Nephron progenitor cell (in vitro differentiated cells): ENCODE measurements at places on chromosomes 7 and 10.
A peak's percentile ranks its signal among the peaks of the same experiment; 100 is the strongest.

- peak; percentile 20 for DNase-seq
Measured at GRCh38 chr7:41942468-41943093, 239.7 kb upstream of the INHBA start.

- no peak for DNase-seq
Measured at GRCh38 chr10:122290833-122291532, 19.9 kb downstream of the BTBD16 start.

DNA sequence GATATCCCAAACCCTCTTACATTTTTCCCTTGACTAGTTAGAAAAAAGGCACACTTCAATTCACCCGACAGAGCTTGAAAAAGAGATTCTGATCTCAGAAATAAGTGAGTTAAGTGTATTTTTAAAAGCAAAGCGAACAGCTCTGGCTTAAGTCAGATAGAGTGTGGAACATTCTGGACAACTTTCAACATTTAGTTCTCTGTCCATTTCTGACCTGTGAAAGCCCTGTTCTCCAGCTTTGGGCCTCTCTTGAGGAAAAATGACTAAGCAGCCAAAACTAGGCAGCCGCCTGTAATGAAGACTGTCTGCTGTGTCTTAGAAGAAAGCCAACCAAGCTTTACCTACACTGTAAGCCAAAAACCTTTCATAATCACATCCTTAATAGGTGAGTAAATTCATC, 50.5 kb downstream of the CDK6 start:
- DNase-seq = no peak

- no peak for DNase-seq
Measured at GRCh38 chr7:50867034-50867356, 84.3 kb upstream of the GRB10 start.

- no peak for DNase-seq
Measured at GRCh38 chr10:76640806-76641205, 996.8 kb downstream of the KCNMA1 start.

DNA sequence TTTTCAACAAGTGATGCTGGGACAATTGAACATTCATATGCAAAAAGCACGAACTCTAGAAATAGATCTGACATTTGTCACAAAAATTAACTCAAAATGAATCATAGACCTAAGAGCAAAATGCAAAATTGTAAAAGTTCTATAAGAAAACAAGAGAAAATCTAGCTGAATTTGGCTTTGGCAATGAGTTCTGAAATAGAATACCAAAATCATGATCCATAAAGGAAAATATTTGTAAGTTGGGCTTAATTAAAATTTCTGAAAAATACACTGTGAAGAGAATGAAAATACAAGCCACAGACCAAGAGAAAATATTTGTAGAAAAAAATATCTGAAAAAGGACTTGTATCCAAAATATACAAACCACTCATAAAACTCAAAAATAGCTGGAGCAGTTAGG, 698.8 kb upstream of the CELF2 start:
- DNase-seq = no peak
